ENCODE measurements at places on chromosomes 12 and 14.

- no peak for DNase-seq
Measured at GRCh38 chr14:29518335-29518734, 409.3 kb downstream of the PRKD1 start.

GRCh38 chr14:22084393-22085281 is 411.0 kb upstream of the OR4E1 start:
- no peak for DNase-seq

GRCh38 chr12:78928200-78929074 is 63.9 kb downstream of the SYT1 start:
- no peak for DNase-seq

DNA sequence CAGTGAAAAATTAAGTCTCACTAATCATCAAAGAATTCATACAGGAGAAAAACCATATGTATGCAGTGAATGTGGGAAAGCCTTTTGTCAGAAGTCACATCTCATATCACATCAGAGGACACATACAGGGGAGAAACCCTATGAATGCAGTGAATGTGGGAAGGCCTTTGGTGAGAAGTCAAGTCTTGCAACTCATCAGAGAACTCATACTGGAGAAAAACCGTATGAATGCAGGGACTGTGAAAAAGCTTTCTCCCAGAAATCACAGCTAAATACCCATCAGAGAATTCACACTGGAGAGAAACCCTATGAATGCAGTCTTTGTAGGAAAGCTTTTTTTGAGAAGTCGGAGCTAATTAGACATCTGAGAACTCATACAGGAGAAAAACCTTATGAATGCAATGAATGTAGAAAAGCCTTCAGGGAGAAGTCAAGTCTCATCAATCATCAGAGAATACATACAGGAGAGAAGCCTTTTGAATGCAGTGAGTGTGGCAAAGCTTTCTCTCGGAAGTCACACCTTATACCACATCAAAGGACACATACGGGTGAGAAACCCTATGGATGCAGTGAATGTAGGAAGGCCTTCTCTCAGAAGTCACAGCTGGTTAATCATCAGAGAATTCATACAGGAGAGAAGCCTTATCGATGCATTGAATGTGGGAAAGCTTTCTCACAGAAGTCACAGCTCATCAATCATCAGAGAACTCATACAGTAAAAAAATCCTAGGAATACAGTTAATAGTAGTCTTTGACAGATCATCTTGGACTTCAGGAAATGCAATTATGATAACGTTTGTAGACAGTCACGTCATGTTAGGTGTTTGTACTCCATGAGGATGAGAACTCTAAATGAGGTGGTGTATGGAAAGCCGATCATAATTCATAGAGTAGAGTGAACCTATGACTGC is 21.1 kb downstream of the ZNF84 start:
- no peak for DNase-seq

DNA sequence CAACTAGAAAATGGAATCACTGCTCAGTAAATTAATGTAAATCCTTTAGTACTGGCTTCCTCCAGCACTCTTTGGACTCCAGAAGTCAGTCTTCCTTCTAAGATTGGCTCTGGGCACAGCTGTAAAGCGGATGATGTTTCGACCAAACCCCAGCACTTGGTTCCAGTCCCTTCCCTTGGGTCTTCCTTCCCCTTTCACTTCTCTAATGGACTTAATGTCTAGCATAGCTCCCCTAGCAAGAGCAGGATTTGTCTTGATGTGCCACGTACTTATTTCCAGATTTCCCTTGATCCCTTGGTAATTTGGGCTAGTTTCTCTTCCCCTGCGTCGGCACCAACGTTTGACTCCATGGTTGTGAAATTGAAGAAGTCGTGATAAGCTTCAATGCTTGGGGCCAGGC is 28.3 kb downstream of the C12orf75 start:
- no peak for DNase-seq

- DNase-seq = no peak
Measured at GRCh38 chr12:10369557-10370415, 20.1 kb downstream of the KLRK1 start.

- no peak for DNase-seq
Measured at GRCh38 chr12:128800606-128801005, 23.2 kb downstream of the SLC15A4 start.

DNA sequence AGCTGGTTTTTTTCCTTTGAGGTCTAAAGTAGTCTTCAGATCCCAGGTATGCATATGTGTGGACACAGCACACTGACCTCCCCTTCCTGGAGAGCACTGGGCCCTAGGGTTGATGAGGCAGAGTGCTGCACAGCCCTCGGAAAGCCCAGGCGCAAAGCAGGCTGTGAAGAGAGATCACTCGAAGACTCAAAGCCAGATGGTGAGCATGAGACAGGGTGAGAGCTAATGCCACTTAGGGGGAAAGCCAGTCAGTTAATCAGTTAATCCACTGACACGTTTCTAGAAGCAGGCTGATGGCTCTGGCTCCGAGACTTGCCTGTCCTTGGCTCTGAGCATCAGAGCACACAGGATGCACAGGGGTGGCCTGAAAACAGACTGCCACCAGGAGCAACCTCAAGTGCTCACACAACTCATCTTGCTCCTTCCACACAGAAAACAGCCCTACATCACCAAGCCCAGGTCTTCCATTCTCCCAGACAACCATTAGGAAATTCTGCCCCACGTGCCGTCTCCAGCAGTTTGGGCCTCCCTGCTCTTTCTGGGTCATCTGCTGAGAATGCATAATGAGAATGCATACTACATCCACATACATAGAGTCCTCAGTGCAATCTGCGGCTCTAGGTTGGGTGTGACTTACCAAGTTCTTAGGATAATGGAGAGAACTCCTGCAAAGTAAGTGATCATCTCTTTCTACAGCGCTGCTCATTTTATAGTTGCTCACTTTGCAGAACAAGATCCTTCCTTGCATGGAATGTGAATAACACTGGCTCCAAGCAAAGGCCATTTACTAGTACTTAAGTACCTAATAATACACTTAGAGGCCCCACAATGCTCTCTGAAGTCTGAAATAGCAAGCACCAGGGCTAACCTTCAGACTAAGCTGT is 12.0 kb downstream of the AQP6 start:
- no peak for DNase-seq

Measured in stimulated activated CD4-positive, alpha-beta T cell treated with anti-CD3 and anti-CD28 coated beads, Interleukin-4, amount 100 ng/mL, for 1 hour (primary cell).